ENCODE measurements at places on chromosomes 5 and 9.

DNA sequence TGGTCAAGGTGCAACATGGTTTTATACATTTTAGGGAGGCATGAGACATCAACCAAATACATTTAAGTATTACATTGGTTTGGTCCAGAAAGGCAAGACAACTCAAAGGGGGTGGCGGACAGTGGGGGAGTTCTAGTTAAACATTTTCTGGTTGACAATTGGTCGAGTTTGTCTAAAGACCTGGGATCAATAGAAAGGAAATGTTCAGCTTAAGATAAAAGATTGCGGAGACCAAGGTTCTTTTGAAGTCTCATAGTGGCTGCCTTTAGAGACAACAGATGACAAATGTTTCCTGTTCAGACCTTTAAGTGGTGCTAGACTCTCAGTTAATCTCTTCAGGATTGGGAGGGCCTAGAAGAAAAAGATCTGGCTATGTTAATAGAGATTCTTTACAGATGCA, 47.7 kb upstream of the TTC39B start:
- DNase-seq: no peak

GRCh38 chr9:93598647-93599241, 22.4 kb downstream of the PHF2 start:
- no peak for DNase-seq

DNA sequence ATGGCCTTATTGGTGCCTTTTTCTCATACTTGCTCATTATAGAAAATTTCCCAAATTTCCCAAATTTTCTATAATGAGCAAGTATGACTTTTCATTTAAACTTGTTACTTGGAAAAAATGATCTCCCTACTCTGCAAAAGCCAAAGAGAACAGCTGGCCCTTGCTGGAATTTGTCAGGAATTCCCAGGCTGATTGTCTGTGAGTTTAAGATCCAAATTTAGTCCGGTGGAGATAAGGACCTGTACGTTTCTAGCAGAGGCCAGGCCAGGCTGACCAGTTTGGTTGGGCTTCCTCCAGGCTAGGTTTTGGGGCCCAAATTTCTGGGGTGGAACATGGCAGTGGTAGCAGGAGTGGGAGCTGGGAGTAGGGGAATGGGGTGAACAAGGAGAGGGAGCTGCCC, 51.9 kb downstream of the NEURL1B start:
- peak; percentile 59 for DNase-seq

GRCh38 chr9:87178302-87178701, 231.0 kb upstream of the GAS1 start:
- peak; percentile 32 for DNase-seq

DNA sequence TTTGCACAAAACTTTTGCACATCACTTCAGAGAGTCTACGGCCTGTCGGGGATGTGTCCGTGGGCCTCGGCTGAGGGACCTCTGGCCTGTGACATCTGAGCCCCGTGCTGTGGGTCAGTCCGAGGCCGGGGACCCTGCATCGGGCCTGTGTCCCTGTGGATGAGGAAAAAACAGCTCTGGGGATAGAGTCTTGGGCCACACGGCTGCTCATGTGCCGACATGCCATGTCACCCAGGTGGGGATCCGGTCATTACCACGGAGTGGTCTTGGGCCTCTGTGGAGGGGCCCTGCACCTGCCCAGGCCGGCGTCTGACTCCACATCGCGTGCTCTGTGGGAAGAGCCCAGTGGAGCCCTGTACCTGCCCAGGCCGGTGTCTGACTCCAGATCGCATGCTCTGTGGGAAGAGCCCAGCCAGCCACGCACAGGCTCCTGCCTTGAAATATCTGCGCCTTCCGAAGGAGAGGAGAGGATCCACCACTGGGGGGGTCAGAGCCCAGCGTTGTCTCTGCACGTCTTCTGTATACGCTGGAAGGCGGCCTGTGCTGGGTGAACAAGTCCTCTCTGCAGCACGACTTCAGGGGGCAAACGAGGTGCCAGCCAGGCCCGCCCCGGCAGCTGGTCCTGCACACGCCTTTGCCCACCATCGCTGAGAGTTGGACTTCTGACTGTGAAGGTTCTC, 27.5 kb upstream of the IRX4 start:
- DNase-seq: no peak

- DNase-seq: no peak
These were observed 13.8 kb downstream of the SMIM15 start for GRCh38 chr5:61148515-61148914.
